ENCODE measurements at places on chromosomes 11 and 22. TPM values are rescaled to one million over a fixed set of nuclear protein-coding genes. Genes with fewer than 3 reads are reported as not detected.

GRCh38 chr11:57459164-57460021 is 935 bp upstream of the RTN4RL2 start:
- H3K4me3 ChIP-seq = peak overlapping the region; percentile 92
- H3K27me3 ChIP-seq = peaks cover 49% of the 10 kb centered on the region
- peak; percentile 35 for DNase-seq

DNA sequence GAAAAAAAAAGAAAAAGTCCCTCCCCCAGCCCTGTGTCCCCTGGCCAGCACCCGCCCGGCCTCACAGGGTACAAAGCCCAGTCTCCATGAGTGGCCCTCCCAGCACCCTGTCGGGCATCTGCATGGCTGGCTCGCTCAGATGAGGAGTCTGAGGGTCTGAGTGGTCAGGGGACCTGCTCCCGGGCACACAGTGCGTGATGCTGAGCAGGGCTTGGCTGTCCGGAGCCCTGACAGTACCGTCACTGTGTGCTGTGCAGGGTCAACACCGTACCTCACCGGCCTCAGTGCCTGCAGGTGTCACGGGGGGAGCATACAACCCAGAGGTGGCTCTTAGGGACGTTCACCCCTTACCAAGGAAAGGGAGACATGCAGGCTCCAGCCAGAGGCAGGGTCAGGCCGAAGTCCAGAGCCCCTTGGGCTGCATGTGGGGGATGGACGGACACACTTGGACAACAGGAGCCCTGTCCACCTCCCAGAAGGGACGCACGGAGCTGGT is 3.6 kb upstream of the PLXNB2 start:
- H3K4me1 ChIP-seq = peaks cover 21% of the 10 kb centered on the region
- H3K4me3 ChIP-seq = no peak overlapping the region
- DNase-seq = no peak

Gene IMMP1L
- total RNA-seq = 27.0 TPM

Gene TEAD1
- 0.31 TPM for total RNA-seq

Gene BLID
- total RNA-seq = not detected

DNA sequence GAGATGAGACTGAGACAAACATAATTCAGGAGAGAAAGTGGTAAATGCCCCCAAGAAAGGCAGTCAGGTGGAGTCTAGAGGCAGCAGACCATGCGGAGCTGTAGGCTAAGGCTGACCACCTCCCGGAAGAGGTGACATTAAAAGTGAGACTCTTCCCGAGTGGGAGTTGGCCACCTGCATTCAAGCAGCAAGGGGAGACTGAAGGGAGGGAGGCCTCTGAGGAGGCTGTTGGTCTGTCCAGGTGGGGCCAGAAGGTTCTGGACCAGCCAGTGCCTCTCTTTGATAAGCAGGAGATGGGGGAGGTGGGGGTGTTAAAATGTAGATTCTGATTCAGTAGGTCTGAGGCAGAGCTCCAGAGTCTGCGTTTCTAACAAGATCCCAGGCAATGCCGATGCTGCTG is 37.5 kb downstream of the CD6 start:
- H3K27ac ChIP-seq = peak overlapping the region; percentile 65
- H3K4me1 ChIP-seq = peaks cover 90% of the 10 kb centered on the region
- H3K4me3 ChIP-seq = no peak overlapping the region
- peaks cover 31% of the 10 kb centered on the region for H3K36me3 ChIP-seq
- no peaks in the 10 kb centered on the region for H3K27me3 ChIP-seq

- H3K36me3 ChIP-seq = no peaks in the 10 kb centered on the region
- no peak for DNase-seq
- H3K4me3 ChIP-seq = no peak overlapping the region
- H3K27me3 ChIP-seq = peaks cover 27% of the 10 kb centered on the region
- H3K27ac ChIP-seq = no peak overlapping the region
- H3K4me1 ChIP-seq = no peaks in the 10 kb centered on the region
Measured at GRCh38 chr11:64537876-64538275, 53.1 kb upstream of the SLC22A12 start.

- H3K4me3 ChIP-seq = peak overlapping the region; percentile 13
- H3K27ac ChIP-seq = no peak overlapping the region
- H3K4me1 ChIP-seq = peaks cover 33% of the 10 kb centered on the region
- peaks cover 25% of the 10 kb centered on the region for H3K27me3 ChIP-seq
Measured at GRCh38 chr11:113675003-113675561, 31.0 kb downstream of the TMPRSS5 start.

DNA sequence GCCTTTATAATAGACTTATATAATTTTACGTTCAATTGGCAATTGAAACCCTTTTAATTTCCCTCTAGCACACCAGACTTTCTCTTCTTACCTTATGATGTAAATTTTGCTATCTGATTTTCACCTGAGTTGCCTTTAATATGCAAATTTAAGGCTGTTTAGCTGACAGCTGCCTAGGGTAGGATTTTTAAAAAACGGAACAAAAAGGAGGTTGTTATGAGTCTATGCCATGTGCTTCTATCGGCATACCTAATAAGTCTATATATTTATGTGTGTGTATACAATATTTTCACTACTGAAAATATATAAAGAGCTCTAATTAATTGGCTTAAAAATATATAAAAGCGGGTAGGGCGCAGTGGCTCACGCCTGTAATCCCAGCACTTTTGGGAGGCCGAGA is 11.8 kb upstream of the SELENOH start:
- no peak overlapping the region for H3K4me3 ChIP-seq
- no peaks in the 10 kb centered on the region for H3K27me3 ChIP-seq
- H3K36me3 ChIP-seq = peaks cover 1% of the 10 kb centered on the region

Gene DERL3
- 5.2 TPM for total RNA-seq

GRCh38 chr11:3953327-3953726 is 97.9 kb downstream of the STIM1 start:
- DNase-seq = no peak
- peak overlapping the region; percentile 100 for H3K27ac ChIP-seq
- no peaks in the 10 kb centered on the region for H3K27me3 ChIP-seq
- H3K36me3 ChIP-seq = peaks cover 3% of the 10 kb centered on the region
- H3K4me3 ChIP-seq = peak overlapping the region; percentile 85
- peaks cover 100% of the 10 kb centered on the region for H3K4me1 ChIP-seq

Gene YAP1
- 0.22 TPM for total RNA-seq

Gene NEFH
- 1.6 TPM for total RNA-seq

- H3K27ac ChIP-seq = no peak overlapping the region
- H3K4me3 ChIP-seq = no peak overlapping the region
- no peaks in the 10 kb centered on the region for H3K36me3 ChIP-seq
- DNase-seq = no peak
- no peaks in the 10 kb centered on the region for H3K4me1 ChIP-seq
Measured at GRCh38 chr11:7621554-7621953, 51.7 kb downstream of the CYB5R2 start.

DNA sequence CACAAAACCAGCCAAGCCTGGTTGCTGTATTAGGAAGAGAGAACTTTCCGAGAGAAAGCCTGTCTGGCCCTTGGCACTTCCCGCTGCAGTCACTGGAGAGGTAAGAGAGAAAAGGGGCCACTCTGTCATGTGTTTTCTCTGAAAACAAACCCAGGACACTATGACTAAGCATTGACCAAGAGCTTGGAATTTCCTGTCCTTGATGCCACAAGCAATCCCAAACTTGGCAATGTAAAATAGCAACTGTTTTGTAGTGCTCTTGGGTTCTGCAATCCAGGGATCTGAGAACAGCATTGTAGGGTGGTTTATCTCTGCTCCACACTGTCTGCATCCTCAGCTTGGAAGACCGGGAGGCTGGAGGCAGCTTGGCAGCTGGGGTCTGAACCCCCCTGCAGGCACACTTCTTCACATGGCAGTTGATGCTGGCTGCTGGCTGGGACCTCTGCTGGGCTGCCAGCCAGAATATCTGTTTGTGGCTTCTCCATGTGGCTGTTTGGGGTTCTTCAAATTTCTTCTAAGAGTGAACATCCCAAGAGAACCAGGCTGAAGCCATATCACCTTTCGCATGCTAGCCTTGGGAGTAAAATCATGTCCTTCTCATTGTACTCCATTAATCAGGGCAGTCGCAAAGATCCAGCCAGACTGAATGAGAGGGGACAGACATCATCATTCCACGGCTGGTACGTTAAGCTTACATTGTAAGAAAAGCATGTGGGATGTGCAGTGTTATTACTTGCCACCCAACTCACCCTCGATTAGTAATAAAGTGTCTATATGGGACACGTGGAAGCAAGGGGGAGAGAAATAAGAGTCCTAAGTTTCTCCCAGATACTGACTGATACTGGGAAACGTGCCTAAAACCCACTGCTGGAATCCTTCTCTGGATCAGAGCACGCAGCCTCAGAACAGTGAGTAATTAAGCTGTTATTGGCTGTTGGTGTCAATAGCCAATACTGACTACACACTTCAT is 537.4 kb upstream of the B3GAT1 start:
- no peaks in the 10 kb centered on the region for H3K4me1 ChIP-seq
- peaks cover 3% of the 10 kb centered on the region for H3K27me3 ChIP-seq
- H3K27ac ChIP-seq = no peak overlapping the region
- no peaks in the 10 kb centered on the region for H3K36me3 ChIP-seq

Gene ARHGAP8
- total RNA-seq = 4.4 TPM
